ENCODE measurements at places on chromosomes 7 and 10.

GRCh38 chr10:35909121-35909720 is 267.1 kb upstream of the FZD8 start:
- DNase-seq = no peak

- DNase-seq = no peak
Observed at GRCh38 chr7:22110881-22111280, 165.2 kb upstream of the CDCA7L start.

- DNase-seq = no peak
Observed at GRCh38 chr7:115249080-115249479, 327.2 kb downstream of the MDFIC start.

DNA sequence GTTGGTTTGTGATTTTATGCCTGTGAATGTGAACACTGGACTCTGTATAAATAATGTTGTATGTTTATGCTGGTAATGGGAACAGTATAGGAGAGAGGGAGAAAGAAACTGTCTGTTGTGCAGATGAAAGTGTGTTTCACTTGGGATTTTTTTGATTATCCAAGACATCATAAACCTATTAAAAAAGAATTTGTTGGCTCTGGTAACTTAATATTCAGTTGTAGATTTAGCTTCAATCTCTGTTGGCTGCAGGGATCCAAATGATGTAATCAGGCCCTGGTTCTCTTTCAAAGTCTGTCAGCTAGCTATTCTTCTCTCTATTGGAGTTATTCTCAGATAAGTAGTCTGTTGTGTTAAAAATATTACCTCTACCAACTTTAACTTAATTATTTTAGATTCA is 168.8 kb upstream of the RHOBTB1 start:
- DNase-seq = no peak

DNA sequence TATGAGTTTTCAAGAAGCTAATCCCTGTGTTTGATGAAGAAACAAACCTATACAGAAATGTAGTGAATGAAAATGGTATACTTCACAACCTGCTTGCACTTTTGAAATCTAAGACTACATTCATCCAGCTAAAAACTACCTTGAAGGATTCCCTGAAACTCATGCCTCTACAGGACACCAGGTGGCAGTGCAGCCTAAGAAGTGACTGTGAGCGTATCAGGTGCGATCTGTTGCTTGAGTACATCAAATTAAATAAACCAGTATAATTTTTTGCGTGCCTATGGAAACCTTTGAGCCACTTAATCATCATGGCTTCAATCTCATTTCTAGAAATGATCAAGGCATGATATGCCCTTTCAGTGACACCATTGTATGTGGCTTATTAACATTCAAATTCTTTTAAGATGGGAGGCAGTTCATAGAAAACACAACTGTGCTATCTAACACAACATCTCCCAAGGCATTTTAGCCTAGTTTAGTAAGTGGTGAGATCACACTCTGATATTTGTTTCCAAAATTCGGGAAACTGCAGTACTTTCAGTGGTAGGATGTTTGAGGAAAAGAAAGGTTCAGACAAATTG is 57.4 kb downstream of the PPP1R17 start:
- DNase-seq = no peak

DNA sequence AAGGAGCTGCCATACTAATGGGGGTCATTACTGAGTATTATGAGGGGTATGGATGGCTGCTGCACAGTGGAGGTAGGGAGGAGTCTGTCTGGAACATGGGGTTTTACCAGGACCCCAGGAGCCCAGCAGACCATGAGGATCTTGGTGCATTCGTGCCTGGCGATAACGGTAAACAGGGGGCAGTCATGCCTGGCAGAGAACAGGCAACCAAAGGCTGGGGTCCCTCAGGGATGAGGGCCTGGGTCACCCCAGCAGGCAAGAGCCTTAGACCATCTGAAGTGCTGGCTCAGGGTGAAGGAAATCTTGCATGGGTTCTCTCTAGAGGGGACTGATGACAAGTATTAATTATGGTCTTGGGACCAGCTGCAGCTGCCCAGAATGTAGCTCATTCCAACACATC is 46.1 kb downstream of the MYL10 start:
- no peak for DNase-seq

- no peak for DNase-seq
Observed at GRCh38 chr10:3874990-3875841, 90.2 kb upstream of the KLF6 start.
